ENCODE measurements at places on chromosomes 5 and 9.

GRCh38 chr5:3911773-3912172 lies 316.1 kb downstream of the IRX1 start:
- DNase-seq: no peak

- no peak for DNase-seq
Measured at GRCh38 chr5:76522103-76522935, 100.9 kb downstream of the F2RL2 start.

- DNase-seq: no peak
Measured at GRCh38 chr5:56637321-56637920, 177.9 kb upstream of the MAP3K1 start.

GRCh38 chr5:149740866-149741459 lies 10.9 kb downstream of the PPARGC1B start:
- DNase-seq: no peak

- DNase-seq: no peak
Measured at GRCh38 chr5:50900952-50901510, 234.6 kb downstream of the PARP8 start.

- no peak for DNase-seq
Measured at GRCh38 chr5:91142819-91143218, 240.3 kb downstream of the ARRDC3 start.

DNA sequence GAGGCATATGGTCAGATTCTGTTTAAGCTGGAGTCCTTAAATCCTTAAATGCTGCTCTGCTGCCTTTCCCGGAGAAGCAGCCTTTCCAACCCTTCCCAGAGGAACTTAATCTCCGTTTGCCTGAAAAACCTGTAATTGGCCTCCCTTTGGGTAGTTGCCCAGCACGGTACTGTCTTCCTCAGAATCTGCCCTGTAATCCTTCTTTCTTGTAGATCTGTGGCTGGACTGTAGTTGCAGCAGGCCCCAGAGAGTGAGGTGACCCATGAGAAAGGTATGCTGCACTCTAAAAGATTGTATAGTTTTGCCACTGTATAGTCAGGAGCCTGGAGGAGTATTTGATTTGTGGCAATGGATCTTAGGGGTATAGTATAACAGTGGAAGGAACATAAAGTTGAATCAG lies 11.7 kb downstream of the SPIN1 start:
- no peak for DNase-seq

- DNase-seq: no peak
Measured at GRCh38 chr9:89502038-89502601, 4.2 kb upstream of the SEMA4D start.

DNA sequence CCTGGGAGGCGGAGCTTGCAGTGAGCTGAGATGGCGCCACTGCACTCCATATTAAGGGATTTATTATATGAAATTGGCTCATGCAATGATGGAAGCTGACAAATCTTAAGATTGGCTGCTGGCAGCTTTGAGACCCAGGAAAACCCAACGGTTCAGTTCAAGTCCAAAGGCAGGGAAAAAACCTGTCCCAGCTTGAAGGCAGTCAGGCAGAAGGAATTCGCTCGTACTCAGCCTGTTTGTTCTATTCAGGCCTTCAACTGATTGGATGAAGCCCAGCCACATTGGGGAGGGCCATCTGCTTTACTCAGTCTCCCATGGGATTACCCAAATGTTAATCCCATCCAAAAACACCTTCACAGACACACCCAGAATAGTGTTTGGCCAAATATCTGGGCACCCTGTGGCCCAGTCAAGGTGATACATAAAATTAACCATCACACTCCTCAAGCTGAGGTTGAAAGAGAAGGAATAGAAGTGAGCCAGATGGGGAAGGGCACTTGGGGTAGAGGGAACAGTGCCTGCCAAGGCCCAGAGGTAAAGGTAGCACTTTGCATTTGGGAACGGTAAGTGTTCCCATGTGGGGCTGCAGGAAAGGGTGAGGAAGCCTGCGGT lies 8.5 kb upstream of the ORM1 start:
- peak; percentile 3 for DNase-seq

DNA sequence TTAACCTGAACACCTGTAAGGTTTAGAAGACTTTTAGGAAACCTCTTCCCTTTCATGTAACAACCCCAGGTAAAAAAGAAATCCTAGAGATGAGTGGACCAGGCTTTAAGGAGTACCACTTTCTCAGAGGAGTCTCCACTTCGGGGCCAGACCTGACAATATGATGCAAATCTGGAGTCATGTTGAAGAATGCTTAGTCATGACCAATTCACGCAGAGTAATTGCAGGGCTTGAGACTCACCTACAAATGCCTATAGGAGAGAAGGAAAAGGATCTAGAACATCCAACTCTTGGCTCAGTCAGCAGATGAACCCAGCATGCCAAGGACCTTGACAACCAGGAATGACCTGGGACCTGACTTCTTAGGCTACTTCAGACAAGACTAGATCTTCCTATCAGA lies 235.4 kb downstream of the DOCK8 start:
- DNase-seq: no peak

GRCh38 chr9:96441798-96442445 lies 8.0 kb upstream of the HABP4 start:
- DNase-seq: no peak

DNA sequence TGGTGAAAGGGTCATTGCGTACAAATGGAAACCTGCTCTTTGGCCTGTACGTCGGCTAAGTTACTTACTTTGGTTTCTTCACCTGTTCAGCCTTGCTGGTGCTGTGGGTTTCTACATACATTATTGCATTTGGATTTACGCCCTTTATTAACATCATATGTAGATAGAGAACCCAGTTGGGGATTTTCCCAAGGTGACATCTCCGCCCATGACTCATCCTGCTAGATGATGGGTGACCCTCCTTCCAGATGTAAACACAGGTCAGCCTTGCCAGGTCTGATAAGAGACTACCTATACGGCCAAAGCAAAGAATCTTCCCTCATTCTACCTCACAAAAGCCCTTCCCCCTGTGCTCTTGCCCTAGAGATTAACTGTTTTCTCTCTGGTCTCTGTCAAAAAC lies 360.9 kb downstream of the KDM4C start:
- DNase-seq: no peak

- peak; percentile 38 for DNase-seq
Measured at GRCh38 chr9:108412755-108413154, 443.0 kb downstream of the ACTL7B start.

DNA sequence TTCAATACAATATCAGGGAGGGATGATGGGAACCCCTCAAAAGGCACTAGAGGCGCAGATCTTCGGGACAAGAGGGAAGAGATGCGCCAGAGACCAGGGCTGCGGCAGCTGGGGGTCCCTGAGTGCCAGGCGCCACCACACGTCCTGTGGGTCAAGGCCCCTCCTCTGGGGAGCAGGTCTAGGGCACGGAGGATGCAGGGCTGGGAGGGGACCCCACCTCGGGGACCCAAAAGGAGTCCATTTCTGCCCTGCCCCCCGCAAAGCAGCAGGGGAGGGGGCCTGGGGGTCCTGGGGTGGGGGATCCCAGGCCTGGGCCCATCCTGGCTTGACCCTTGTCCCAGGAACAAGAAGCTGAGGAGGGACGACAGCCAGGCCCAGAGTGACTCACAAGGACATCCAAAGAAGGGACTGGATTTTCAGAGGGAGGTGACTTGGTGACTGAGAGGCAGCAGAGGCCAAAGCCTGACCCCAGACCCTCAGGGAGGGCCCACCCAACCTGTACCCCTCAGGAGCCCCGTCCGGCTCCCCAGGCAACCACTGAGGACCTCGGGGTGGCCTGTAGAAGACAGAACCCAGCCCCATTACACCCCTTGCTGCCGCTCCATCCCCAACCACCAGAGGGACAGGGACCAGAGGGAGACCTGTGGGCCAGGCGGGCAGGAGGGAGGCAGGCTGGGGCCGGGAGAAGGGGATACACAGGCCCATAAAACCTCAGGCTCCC lies 54.2 kb downstream of the LRSAM1 start:
- DNase-seq: no peak

GRCh38 chr5:8871446-8871845 lies 674.4 kb downstream of the SEMA5A start:
- no peak for DNase-seq

DNA sequence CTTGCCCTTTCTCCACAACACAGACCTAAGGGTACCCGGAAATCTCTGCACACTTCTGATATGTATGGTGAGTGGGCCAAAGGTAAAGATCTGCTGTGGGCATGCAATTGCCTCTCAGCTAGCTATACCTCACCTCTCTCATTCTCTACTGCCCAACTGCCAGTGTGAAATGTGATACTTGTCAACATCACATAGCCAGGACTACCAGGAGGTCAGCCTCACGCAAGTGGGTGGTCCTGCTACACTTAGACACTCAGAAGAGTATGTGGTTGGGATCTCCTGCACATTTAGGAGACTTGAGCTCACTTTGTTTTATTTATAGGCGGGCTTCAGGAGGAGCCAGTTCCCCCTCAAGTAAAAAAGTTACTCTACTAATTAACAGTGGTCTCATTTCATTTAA lies 88.0 kb upstream of the MAN2A1 start:
- DNase-seq: no peak

GRCh38 chr9:87342743-87343142 lies 154.9 kb upstream of the DAPK1 start:
- DNase-seq: no peak

DNA sequence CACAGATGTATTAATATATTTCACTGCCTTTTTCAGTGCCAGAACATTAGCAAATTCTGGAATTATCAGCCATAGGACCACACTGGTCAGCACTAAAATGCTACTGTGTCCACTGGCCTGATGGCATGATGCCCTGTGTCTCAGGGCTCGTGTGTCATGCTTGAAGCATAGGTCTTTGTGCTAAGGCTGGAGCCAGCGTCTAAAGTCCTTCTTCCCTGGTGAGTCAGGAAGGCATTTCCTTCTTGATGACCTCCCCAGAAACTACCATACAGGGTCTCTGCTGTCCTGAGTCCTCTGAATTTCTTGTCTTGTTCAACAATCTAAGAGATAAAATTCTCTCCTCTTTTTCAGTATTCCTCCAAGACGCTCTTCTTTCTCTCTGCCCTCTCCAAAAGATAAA lies 489.9 kb downstream of the PSAT1 start:
- no peak for DNase-seq

DNA sequence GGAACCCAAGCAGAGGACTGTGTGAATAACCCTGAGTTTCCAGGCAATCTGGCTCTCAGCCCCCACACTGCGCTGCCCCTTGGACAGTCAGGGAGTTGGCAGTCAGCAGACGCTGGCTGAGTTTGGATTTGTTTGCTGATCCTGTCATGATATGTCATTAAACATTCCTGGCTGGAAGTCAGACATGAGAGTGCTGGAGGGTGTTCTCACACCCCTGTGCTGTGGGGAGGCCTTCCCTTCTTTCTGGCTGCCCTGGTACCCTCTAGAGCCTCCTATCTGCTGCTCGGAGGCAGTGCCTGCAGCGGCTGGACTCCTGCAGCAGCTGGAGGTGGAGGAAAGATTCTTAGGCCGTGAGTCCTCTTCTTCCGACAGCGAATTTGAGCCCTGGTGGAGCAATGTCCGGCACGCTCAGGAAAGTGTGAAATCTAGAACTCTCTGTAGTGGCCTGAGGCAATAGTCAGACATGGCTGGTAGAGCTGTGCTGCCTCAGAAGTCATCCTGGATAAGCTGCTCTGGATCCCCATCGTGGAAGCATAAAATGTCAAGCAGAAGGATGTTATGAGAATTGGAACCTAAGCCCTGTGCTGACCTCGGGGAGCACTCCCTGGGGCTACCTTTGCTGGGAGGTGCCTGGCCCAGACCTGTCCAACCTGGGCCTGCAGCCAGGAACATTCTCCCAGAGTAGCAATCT lies 72.0 kb downstream of the PDE8B start:
- no peak for DNase-seq

DNA sequence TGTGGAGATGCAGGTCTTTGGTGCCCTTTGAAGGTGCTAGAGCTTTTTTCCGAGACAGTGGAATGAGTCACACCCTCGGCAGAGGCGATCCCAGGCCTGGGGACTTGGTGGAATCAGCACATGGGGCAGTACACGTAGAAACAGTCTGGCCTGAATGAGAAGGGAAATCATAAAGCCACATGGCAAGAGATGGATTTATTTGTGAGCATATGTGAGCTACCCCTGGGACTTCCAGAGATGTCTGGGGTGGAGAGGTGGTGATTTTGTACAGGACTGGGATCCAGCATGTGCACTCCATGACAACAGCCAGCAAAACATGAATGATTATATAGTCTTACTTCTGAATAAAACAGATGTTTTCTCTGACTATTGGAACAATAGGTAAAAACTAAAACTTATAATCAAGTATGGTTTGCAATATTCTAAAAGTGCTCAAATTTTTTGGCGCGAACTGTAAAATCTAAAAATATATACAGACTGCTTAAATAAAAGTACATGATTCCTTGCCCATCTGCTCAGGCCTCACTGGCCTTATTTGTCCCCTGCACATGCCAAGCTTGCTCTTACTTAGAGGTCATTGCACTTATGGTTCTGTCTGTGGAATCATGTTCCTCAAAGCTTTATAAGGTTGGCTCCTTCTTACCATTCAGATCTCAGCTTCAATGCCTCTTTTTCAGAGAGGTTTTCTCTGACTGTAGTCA lies 54.7 kb upstream of the SMARCA2 start:
- DNase-seq: no peak

DNA sequence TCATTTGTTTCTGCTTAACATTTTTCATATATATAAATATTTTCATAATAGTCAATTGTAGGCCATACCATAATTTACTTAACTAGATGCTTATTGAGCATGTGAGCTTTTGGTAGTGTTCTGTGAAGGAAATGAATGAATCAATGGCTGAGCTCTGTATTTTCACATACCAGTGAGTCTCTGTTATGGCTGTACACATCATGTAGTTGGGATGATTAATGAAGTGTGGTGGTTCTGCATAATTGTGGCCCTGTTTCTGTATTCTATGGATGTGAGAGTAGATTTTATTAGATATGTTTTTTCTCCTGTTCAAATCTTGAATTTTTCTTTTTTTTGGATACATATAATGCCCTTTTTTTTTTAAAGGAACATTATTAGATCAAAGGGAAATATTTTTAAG lies 56.2 kb downstream of the CTNNA1 start:
- no peak for DNase-seq

GRCh38 chr5:179815491-179816249 lies 5.0 kb upstream of the SQSTM1 start:
- no peak for DNase-seq

- DNase-seq: no peak
Measured at GRCh38 chr5:57505272-57506200, 22.9 kb upstream of the ACTBL2 start.

GRCh38 chr5:154199263-154199662 lies 8.7 kb downstream of the GALNT10 start:
- no peak for DNase-seq

GRCh38 chr9:98516205-98516896 lies 192.4 kb downstream of the GABBR2 start:
- DNase-seq: no peak

DNA sequence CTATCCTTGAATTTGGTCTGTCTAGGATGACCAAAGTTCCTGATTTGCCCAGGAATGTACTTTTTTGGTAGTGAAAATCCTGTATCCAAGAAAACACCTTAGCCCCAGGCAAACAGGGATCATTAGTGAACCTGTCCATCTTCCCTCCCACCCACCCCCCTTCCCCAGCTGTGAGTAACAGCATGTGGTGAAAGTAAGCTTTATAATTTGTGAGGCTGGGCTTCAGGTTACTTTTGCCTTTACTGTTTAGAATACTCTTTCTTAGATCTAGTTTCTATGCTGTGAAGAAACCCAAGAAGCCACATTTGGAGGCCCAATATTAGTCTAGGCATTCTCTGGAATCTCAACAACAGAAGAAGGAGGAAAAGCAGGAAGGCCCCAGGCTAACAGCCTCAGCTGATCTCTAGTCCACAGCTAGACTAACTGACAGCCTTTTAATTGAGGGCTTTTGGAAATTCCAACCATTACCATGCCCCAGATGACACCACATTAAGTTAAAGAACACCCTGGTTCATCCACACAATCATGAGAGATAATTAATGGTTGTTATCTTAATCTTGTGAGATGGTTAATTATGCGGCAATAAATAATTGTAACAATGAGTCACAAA lies 703.0 kb upstream of the NUDT12 start:
- DNase-seq: no peak

Measured in HAP-1 (cell line).